ENCODE measurements at places on chromosomes 6 and 20.

DNA sequence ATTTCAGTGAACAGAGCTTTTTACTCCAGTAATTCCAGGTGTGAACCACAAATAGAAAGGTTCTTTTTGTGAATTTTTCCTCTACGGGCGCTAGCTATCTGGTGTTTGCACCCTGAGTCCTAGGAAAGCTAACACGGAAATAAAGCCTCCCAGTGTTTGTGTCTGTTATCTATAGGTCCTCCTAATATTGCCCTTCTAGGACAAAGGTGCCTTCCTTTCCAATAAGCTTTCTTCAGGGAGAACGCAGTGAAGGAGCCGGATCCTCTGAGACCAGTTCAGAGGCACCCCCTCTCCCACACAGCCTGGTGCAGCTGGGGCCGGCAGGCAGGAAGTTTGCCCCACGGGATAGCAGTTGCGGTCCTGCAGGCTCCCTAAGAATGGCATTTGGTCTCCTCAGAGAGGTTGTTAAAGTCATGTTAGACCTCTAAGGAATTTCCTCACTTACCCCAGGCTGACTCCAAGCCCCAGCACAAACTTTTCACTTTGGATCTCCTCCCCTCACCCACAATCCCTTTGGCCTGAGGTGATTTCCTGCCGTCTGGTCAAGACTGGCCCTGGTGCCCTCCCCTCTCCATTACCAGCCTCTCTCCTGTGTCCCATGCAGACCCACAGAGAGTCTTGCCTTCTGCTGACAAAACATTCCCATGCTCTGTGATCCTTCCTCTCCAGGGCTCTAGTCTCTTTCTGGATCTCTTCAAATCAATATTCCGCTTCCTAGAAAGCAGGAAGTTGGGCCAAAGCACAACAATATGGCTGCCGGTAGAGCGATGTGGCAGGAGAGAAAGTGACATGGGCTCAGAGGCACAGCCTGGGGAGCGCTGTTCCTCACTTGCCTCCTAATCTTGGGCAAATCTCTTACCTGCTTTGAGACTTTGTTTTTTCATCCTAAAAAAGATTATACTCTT is 126.0 kb downstream of the MOXD1 start:
- DNase-seq, result peak; percentile 68

GRCh38 chr6:162621246-162621645 is 106.3 kb downstream of the PRKN start:
- peak; percentile 63 for DNase-seq

DNA sequence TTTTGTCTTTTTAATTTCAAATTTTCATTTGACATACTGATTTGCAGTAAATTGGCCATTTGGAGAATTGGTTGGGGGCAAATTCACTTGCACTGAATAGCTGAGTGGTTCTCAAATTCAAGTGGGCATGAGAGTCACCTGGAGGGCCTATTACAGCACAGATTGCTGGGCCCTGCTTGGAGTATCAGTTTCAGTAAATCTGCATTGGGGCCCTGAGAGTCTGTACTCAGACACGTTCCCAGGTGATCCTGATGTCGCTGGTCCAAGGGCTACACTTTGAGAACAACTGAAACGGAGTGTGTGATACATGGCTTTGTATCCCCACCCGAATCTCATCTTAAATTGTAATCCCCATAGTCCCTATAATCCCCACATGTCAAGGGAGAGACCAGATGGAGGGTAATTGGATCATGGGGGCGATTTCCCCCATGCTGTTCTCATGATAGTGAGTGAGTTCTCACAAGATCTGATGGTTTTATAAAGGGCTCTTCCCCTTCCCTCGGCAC is 115.9 kb downstream of the KLHL32 start:
- no peak for DNase-seq

- DNase-seq, result no peak
Observed at GRCh38 chr6:30265181-30265580, 52.0 kb upstream of the TRIM26 start.

DNA sequence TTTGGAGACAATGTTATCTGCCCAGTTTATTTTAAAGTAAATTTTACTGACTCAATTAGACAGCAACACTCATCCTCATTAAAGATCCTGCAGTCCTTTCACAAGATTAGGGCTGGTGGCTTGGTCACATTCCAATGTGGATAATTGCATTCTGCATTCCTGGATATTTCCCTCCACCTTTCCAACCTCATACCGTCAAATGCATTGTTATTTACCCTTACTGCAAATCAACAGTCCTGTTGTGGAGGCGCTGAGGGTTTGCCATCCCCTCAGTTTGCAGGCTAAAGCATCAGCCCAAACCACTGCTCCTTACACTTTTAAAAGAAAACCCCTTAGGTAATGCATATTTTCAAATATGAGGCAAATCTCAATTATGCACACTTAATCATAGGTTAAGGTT is 5.4 kb downstream of the CITED2 start:
- DNase-seq, result peak; percentile 76
